ENCODE measurements at places on chromosomes 6 and 20.
A peak's percentile ranks its signal among the peaks of the same experiment; 100 is the strongest.

DNA sequence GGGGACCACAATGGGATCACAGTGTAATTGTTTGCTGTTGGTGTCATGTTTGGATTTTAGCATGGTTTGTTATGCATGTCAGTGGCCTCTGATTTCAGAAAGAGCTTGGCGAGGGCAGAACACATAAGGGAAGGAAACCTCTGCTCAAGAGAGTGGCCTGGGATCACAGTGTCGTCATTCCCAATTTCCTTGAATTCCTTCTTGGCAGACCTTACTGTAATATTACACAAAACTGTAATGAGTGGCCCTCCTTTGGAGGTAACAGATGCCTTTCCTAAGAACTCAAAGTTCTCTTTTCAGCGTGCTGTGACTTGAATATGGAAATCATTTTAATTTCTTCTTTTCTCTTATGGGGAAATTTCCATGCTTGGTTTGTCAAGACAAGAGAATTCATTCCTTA is 46.9 kb downstream of the JAG1 start:
- no peak for DNase-seq

DNA sequence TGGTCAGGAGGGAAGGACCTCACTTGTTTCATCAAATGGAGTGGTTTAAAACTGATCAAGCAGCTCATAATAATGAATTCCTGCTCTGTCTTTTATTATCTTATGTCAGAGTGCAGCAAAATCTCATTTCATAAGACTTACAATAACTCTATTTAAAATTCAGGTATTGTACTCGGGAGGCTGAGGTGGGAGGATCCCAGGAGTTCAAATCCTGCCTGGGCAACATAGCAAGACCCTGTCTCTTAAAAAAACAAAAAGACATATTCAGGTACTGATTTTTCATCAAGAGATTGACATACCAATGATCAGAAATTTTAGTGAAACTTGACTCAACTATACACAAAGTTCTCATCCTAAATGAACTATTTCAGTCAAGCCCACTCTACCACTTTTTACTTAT is 5.6 kb upstream of the DYNLRB1 start:
- DNase-seq: no peak

- no peak for DNase-seq
These were observed 113.6 kb upstream of the IFNGR1 start for GRCh38 chr6:137332637-137333280.

DNA sequence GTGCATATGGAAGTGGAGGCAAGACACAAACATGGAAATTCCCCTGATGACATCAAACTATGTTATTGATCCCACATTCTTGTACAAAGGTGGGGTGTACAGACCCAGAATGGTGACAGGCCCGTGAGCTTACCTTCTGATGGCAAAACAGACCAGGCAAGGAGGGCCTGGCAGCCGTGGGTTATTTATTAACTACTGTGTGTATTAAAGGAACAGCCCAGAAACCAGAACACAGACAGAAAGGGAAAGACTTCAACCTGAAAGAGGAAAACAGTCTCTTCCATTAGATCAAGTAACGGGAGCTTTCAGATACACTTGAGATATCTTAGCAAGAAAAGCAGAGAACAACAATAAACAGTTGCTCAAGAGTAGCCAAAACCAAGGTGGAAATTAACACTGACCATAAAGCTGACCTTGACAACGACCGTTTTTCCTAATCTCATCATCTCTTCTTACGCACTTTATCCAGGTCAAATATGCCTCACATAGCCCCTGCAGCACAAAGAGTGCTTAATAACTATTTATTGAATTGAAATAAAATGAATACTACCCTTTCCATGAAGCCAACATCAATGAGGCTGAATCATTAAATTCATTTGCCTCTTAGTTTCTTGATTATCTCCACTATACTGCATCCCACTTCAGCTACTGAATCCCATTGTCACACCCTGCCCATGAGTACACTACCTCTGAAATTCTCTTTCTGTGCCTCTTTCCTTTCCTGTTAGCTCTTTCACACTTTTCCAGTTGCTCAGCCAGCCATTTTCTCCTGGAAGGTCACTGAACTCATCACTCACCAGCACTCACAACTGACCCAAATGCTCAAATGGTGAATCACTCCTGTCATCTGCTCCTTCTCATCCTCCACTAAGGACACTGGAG is 67.4 kb downstream of the MOXD1 start:
- no peak for DNase-seq

DNA sequence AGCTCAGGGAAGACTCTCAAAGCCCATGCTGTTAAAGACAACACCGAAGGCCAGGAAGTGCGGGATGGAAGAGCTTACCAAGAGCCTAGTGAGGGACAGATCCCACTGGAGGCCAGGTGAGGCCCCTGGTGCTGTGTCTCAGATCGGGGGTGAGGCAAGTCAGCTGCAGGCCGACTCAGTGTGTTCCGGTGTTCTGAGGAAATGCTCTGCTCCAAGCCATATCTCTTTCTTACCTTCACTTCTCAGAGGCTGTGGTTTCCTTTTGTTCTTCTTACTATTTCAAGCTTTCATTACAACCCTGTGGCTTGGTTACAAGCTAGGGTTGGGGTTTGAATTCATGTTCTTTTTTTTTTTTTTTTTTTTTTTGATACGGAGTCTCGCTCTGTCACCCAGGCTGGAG is 114.3 kb upstream of the ZFP64 start:
- no peak for DNase-seq

DNA sequence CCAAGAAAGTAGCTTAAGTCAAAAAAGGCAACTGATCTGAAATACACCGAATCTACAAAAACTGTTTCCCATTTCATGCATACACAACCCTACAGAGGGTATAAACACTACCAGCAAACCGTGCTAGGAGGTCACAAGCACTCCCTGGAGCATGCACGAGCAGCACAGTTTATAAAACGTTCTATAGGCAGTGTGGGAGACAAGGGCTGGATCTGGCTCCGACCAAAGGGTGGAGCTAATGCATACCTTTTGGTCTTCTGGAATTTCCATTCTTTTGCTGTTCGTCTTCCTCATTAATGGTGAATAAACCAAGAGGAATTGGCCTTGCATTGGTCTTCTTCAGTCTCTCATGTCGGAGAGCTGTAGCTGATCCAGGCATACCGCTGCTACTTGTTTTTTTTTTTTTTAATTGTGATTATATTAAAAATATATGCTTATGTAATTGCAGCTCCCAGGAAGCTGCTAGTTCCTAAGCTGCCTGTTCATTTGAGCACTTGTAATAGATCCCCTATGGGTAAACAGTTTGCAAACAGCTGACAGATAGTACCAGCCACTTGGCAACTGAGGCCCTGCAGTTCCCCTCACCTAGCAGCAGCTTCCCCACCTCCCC is 24.5 kb downstream of the MAP7 start:
- DNase-seq: peak; percentile 35

DNA sequence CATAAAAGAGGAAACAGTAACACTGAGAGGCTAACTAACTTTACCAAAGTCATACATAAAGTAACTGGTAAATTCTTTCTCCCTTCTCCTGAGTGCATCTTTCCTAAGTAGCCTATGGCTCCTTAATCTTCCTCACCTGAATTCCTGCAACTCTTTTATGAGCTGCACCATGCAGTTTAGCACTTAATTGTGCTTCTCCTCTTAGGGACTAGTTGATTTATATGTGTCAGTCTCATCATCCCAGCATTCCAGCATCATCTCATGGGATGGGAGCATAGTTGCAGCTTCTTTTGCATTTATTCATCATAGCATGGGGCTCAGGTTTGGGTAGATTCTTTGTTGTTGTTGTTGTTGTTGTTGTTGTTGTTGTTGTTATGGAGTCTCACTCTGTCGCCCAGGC is 3.5 kb upstream of the TSPYL1 start:
- no peak for DNase-seq

GRCh38 chr6:166977621-166978525 is 21.3 kb upstream of the CEP43 start:
- DNase-seq: no peak

DNA sequence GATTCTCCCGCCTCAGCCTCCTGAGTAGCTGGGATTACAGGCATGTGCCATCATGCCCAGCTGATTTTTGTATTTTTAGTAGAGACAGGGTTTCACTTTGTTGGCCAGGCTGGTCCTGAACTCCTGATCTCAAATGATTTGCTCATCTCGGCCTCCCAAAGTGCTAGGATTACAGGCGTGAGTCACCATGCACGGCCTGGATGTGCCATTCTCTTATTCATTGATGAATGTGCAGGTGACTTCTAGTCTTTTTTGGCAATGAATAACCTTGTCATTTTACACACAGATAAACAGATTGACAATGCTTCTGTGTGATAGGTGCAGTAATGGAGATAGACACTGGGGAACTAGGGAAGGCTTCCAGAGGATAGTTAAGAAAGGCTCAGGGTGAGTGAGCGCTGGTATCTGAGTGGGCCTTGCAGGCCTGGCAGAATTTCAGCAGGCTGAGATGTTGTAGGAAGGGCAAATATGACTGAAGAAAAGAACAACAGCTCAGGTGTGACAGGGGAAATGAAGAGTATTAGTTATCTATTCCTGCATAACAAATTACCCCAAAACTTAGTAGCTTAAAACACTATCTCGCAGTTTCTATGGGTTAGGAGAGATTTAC is 23.3 kb downstream of the PPARD start:
- DNase-seq: no peak

- DNase-seq: no peak
These were observed 102.0 kb downstream of the ARID1B start for GRCh38 chr6:156879186-156879585.

DNA sequence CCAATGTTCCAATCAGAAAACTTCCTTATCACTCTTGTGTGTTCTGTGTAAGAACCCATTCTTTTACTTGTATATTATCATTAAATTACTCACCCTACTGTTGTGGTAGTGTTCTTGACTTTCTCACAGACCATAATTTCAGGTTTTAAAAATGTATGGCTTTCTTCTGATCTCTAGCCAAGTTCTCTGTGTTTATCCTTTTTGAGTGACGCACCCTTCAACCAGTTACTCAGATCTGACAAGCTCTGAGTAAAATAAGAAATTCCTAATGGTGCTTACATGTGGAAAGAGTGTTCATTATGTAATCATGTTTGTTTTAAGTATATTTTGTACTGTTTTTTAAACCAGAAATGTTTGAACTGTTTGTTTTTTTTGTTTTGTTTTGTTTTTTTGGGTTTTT is 11.0 kb downstream of the TBPL1 start:
- no peak for DNase-seq

DNA sequence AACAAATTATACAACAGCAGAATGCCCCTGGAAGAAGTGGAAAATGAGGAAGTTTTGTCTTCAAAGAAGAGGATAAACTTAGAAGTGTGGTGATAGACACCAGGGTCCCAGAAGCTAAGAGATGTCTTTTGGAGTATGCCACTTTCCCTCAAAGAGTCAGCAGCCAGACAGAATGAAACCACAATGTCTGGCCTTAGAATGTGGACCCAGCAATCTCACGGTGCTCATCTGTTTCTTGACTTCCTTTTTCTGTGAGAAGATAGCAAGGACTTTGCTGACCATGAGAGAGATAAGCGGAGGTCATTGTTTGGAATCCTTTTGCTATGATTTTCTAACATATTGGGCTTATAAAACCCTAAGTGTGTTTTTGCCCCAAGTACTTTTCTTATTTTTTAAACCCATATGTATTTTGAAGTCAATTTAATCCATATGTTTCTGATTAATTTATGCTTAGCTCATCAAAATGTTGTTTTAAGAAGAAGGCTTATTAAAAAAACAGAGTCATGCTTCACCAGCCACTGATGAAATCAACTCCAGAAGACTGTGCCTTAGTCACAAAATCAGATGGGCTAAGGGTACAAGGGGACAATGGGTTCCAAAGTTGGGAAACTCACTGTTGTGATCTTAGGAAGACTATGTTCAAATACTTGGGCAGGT is 451.2 kb upstream of the JAG1 start:
- no peak for DNase-seq

- no peak for DNase-seq
These were observed 311.4 kb downstream of the EPM2A start for GRCh38 chr6:145423936-145424335.

DNA sequence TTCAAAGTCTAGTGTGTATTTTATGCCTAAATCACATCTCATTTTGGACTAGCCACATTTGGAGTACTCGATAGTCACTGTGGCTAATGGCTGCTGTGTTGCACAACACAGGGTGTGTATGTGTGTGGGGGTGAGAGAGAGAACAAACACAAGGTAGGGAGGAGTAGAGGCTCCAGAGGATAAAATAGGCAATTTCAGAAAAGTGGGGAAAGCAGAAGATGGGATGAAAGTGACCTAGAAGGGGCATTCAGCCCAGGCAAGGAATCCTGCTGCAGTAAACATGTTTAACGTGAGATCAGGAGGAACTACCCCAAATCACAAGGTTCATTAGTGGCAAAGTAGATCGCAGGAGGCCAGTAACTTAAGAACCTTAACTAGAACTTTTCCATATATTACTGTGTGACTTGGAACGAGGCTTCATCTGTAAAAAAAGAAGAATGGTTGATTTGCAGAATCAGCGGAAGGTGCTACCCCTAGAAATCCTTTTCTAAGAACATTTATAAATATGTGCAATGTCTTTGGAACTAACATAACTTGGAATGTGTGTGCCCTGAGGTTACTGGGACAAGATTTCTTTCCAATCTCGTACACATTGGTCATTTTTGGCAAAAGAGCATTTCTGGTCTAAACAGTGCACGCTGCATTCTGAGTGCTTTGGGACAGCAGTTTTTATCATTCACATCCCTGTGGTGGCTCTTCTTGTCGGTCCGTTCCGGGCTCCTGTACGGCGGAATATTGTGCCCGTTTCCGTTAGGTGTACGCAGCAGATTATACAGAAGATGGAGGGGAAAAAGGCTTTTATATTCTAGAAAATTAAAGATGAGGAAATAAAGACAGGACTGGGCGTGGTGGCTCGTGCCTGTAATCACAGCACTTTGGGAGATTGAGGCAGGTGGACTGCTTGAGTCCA is 2.6 kb downstream of the DUSP22 start:
- DNase-seq: no peak

- no peak for DNase-seq
These were observed 69.2 kb upstream of the CDYL start for GRCh38 chr6:4707011-4707410.

DNA sequence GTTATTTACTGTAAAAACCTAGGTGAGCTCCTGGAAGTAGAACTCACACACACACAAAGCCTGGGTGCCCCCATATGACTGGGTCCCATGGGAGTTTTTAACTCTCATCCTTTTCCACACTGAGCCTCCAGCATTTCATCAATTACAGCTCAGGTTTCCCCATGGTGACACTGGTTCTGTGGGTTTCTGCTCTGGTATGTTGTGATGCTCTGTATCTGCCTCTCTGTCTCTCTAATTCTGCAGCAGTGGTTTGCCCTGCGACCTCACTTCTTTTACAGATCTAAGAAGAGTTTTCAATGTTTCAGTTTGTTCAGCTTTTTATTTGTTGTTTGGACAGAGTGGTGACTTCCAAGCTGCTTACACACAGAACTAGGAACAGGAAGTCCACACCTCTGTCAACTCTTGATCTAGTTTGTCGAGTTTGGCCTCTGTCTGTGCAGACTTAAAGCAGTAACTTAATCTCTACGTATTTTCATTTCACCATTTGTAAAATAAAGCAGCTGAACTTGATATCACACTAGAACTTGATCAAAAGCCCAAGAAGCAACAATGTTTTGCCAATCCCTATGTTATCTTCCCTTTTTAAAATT is 554.3 kb downstream of the EPHA7 start:
- no peak for DNase-seq

Data from amygdala (tissue), 56 donors.